ENCODE measurements at places on chromosomes 5 and 9.

DNA sequence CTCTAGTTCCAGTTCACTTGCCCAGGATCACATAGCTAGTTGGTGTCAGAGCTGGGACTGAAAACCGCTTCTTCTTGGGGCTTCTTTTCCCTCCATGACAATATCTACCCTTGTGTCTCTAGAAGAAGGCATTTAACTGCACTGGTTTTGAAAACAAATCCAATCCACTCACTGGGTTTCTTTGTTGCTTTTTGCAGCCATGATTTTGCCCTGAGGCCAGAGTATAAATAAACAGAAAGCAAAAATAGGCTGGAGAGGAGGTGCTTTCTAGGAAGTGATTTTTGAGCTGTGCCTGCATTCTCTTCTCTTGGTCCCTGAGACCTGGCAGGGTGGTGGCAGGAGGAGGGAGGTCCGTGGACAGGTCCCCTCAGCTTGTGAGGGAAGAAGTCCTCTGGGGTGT lies 6.9 kb upstream of the TRIO start:
- no peak for DNase-seq

GRCh38 chr5:35342664-35343063 lies 112.4 kb upstream of the PRLR start:
- DNase-seq = no peak

- DNase-seq = no peak
Measured at GRCh38 chr5:158288272-158288657, 429.3 kb upstream of the CLINT1 start.

GRCh38 chr9:127931092-127931881 lies 710 bp upstream of the PIP5KL1 start:
- no peak for DNase-seq

- peak; percentile 85 for DNase-seq
Measured at GRCh38 chr5:136016945-136017530, 11.8 kb upstream of the TGFBI start.

- no peak for DNase-seq
Measured at GRCh38 chr5:55234121-55234700, 803 bp upstream of the CCNO start.

DNA sequence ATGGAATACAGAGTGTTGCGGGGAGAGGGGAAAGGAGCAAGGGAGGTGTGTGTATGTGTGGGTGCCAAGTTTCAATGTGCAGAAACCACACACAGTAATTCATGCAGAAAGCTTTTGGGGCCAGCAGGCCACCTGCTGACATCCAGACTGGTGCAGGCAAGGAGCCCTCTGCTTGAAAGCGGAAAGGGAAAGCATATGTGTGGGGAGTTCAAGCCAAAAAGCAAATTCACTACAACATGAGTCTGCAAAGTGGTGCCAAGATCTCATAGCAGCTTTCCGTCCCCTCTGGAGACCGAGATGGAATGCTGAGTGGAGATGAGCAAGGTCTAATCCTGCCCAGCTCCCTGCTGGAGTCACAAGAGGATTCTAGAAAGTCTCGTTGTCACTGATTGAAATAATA lies 159.7 kb upstream of the VLDLR start:
- DNase-seq = no peak
